Thoracic aorta endothelial cell (primary cell): ENCODE measurements at places on chromosomes 1 and 21. TPM values are rescaled to one million over a fixed set of nuclear protein-coding genes. Genes with fewer than 3 reads are reported as not detected.

MECR gene
- total RNA-seq = 24.4 and 24.5 TPM in 2 replicates

LCE7A gene
- not detected in 2 replicates for total RNA-seq

LYPD8 gene
- not detected in 2 replicates for total RNA-seq

ADGRL2 gene
- 19.4 and 74.6 TPM in 2 replicates for total RNA-seq

MACO1 gene
- 26.1 and 27.0 TPM in 2 replicates for total RNA-seq

SERTAD4 gene
- total RNA-seq = 2.7 and 4.7 TPM in 2 replicates
